ENCODE measurements at places on chromosomes 3 and 15.

DNA sequence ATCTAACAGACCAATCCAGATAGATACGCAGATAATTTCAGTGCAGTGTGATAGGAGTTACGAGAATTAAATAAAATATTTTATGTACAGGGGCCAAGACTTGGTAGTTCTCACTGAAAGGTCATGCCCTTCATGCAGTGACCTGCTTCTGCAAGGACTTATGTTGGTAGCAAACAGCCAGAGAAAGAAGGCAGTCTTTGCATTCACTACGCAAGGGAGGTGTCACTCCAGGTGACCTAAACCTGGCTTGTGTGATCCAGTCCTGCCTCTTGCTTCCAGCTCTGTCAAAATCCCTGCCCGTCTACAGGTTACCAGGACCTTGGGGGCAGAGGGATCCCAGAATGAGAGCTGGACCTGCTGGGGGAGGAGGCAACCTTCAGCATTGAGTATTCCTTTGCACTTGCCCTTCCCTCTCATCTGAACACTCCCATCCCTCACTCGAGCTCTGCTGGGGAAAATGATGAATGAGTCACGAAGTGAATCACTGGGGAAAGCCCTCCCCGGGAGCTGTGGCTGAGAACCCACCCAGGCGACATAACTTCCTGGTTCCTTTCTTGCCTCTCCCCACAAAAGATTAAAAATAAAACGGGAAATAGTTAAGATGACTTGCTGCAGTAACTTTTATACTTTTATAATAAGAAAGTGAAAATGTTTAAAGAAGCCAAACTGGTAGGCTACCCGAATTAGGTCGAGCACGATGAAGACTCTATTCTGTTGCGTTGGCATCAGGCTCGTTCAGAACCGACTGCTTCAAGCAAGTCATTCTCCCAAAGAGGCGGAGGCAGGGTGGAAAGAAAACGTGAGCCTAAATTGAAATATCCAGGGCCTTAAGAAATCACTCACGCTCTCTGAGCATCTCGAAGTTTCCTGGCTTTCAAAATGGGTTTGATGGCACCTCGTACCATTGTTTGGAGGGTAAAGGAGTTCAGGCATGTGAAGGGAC is 216.1 kb downstream of the SLCO3A1 start:
- DNase-seq = no peak

DNA sequence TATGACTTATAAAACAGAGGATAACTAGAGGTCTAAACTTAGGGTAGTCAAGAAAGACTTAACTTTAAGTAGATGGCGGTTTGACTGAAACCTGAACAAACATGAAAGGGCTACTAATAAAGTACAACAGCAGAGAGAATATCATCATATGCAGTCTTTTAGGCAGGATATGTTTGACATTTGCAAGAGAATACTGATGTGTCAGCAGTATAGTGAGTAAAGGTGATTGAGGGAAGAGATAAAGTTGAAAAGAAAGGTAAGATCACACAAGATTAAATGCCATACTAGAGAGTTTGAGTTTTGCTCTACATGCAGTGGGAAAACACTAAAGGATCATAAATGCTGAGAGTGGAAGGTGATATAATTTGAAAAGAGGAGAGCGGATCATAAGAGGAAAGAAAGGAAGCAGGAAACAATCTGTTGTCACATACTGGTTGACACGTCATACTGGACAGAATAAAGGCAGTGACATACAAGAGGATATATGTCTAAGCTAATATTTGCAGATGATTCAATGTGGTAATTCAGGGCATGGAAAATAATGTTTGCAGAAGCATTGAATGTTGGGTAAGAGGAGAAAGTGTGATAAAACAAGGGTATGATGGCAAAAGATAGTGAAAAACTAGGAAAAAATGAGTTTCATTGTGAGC is 223.0 kb downstream of the EPHA6 start:
- DNase-seq = no peak

- DNase-seq = no peak
Observed at GRCh38 chr3:155995525-155996370, 124.6 kb upstream of the KCNAB1 start.

DNA sequence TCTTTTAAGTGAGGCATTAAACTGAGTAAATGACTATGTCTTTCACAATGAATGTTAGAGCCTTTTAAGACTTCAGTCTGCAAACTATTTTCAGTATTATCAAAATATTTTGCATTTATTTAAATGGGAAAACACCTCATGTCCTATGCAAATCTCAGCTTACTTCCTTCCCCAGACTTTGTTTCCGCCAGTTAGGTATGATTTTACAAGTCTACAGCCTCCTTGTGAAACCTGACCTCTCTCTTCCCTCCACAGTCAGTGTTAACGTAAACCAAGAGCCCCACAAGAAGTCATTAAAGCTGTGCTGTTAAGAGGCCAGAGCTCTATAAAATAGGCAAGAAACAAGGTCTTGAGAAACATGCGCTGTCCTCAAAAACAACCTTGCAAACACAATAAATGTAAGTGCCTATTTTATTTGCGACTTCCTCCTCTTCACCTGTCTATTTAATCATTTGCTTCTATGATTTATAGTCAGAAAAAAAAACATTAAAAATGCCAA is 48.3 kb downstream of the PRTG start:
- no peak for DNase-seq

DNA sequence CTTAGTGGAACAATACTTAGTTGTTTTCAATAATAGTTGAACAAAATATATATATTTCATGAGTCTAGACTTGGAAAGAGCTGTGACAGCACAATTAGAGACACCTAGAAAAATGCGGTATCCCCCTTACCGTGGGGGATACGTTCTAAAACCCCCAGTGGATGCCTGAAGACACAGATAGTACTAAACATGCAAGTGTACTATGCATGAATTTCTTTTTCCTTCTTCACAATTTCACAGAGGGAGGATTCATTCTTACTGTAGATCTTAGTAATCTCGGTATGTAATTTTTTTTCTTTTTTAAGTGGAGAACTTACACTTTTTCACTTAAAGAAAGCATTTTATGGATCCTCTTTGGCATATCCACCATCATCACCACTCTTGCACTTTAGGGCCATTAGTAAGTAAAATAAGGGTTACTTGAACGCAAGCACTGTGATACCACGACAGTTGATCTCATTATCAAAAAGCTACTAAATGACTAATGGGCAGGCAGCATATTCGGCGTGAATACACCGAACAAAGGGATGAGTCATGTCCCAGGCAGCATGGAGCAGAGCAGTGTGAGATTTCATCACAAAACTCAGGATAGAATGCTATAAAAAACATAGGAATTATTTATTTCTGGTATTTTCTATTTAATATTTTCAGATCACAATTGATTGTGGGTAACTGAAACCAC is 72.3 kb upstream of the ZNF280D start:
- no peak for DNase-seq

DNA sequence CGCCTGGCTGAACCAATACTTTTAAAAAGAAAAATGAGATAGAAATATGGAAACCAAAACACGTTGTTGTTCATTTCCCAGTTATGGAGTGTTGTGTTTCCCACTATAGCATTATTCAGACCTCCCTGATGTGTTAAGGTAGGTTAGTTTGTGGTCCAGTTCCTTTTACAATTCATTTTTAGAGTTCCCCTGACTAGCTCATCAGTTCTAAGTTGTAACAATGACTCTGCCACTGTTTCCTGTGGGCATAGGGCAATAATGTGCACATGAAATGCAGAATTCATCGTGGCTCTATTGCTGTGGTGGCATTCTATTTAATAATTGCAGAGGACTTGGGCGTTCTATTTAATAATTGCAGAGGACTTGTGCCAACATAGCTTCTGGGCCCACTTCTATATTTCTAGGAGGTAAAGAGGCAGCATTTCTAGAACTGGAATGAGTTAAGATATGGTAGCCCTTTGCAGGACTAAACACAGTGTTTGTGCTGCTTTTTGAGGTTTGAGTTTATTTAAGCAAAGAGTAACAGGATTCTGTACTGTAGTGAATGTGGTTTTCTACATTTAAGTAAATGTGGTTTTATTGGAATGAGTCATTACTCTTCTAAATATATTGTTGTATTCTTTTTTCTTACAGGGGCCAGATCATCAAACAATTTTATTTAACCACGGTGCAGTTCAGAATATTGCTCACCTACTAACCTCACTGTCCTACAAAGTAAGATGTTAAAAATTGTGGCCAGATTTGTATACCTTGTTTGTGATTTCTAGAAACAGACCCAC is 47.5 kb downstream of the ARMC8 start:
- DNase-seq = no peak

DNA sequence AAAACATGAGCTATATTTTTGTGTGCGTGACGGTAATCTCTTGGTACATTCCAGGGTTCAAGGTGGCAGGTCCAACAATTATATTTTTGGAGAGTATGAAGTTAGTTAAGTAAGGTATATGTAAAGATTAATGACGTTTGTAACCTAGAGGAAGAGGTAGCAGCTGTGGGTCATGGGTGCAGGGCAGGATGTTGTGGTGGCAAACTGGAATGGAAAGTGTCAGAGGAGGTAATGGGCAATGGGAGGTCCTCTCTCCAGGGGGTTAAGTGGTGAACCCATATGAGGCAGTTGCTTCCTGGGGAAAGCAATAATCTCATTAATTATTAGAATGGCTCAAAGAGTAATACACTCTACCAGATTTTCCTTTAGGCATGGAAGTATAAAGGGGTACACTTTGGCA is 1.0 kb upstream of the CD200R1L start:
- DNase-seq = peak; percentile 49

DNA sequence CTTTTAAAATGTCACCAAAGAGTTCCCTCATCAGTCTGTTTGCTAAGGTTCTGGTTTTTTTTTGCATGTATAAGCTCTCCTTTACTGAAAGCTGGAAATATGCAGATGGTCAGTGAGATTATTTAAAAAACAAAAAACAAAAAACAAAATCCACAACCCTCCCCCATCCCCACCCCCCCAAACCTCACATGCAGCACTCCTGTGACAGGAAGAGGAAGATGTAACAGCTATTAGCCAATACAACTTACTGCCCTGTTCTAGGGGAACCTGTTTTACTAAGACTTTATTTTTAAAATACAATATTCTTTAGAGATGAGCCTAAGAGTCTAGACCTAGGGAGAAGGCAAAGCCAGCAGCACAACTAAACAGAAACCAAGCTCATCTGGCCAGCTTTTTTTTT is 39.5 kb downstream of the ANP32A start:
- no peak for DNase-seq

GRCh38 chr15:83092309-83092976 is 15.0 kb upstream of the TM6SF1 start:
- DNase-seq = no peak

GRCh38 chr3:48715174-48715800 is 1.7 kb downstream of the IP6K2 start:
- DNase-seq = no peak

DNA sequence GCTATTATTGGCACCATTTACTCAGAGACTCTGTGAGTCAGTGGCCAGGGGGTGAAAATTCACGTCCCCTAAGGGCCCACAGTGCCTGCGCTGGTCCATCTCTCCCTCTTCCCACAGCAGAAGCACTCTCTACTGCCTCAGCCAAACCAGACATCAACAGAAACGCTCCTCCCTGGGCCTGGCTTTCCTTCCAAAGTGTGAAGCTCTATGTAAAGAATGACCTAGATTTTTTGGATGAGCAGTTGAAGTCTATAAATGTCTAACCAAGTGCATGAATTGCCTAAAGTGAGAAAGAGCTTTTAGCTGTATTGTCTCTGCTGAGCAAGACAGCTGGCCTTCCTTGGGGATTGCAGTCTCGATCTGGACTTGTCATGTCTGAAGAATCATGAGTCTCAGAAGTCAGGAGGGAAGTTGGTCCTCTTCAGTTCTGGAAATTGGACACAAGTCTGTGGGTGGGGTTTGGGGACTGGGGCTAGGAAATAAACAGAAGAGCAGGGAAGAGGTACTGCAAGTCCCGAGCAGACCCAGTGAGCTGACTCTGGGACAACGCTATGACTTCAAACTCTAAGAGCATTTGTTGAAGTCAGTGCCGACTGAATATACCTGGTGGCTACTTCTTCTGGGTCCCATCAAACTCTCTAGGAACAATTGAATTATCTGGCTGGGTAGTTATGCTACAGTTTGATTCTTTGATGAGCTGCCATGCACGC is 29.0 kb downstream of the RASGRP1 start:
- no peak for DNase-seq

GRCh38 chr3:37501571-37502313 is 327.4 kb upstream of the LRRFIP2 start:
- DNase-seq = no peak

GRCh38 chr3:184772667-184773272 is 39.2 kb upstream of the VPS8 start:
- no peak for DNase-seq

- no peak for DNase-seq
Observed at GRCh38 chr3:160739079-160739478, 17.0 kb upstream of the PPM1L start.

GRCh38 chr3:61966200-61966599 is 404.8 kb downstream of the PTPRG start:
- DNase-seq = no peak

DNA sequence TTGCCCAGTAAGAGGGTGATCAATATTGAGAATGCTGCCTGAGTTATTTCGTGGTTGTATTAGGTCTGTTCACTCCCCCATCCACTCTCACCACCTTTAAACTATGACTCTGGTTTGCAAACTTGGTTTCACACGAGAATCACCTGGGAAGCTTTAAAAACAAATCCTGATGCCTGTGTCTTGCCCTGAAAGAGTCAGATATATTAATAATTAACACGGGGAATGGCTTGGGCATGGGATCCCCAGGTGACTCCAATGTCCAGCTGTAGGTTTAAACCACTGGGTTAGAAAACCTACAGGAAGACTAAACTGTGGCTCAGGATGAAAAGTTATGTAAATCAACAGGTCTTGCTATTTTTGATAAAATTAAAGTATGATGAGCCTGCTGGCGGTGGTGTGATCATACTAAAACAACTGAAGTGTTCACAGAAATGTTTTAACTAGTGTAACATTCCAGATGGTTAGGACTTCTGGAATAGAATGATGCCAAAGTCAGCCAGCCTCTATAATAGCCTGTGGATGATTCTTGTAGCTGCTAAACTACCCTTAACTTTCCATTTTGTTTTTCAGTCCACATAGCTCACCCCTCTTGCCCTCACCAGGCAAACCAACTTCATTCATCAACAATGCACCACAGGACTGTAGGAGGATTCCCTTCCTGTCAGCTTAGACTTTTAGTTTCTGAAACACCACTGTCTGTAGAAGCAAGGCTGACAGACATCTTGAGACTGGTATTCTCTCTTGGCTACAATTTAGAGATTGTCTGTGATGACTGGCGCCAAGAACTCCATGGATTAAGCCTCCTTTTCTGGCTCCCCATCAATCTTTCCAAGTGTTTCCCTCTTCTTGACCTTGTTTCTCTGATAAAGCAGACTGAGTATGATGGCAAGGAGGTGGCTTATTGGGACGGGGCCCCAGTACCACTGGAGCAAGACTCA is 119.1 kb upstream of the ADAMTS9 start:
- no peak for DNase-seq

DNA sequence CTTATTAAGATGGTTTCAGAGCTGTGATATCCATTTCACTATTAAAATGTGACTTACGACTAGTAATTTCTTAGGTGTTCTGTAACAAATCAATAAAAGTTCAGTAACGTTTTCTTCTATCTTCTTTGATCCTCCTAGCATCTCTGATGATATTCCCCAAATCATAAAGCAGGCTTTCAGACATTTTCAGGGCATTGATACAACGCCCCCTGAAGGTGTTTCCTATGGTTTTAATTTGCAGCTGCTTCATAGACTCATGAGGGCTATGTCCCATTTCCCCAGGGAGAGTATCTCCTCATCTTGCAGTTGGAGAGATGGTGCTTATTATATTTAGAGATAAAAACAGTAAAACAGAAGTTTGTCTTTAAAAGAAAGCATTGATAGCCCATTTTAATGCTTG is 246.8 kb upstream of the CNTN3 start:
- no peak for DNase-seq
